ENCODE measurements at places on chromosomes 7 and 10.

GRCh38 chr7:88226886-88227516 lies 7.2 kb upstream of the SRI start:
- DNase-seq, result no peak

GRCh38 chr7:123570390-123571182 lies 13.0 kb upstream of the NDUFA5 start:
- no peak for DNase-seq

DNA sequence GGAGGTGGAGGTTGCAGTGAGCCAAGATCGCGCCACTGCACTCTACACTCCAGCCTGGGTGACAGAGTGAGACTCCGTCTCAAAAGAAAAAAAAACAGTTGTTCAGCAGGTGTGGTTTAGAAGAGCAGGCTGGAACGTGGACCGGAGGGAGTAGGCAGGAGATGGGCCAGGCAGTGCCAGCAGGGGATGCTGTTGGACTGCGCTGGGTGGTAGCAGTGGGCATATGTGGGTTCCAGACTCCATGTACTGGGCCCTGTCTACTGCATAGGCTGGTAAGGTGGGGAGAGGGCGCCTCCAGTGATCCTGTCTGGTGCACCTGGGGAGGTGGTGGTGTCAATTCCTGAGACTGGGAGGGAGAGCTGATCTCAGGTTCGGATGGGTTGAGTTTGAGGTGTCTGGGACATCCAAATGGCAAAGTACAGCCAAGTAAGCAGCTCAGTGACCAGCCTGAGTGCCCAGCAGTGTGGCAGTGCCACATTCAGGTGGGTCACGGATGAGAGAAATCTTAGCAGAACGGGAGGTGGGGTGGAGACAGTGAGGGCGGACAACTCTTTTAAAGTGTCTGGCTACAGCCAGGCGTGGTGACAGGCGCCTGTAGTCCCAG lies 25.9 kb downstream of the SFXN4 start:
- DNase-seq, result peak; percentile 70

DNA sequence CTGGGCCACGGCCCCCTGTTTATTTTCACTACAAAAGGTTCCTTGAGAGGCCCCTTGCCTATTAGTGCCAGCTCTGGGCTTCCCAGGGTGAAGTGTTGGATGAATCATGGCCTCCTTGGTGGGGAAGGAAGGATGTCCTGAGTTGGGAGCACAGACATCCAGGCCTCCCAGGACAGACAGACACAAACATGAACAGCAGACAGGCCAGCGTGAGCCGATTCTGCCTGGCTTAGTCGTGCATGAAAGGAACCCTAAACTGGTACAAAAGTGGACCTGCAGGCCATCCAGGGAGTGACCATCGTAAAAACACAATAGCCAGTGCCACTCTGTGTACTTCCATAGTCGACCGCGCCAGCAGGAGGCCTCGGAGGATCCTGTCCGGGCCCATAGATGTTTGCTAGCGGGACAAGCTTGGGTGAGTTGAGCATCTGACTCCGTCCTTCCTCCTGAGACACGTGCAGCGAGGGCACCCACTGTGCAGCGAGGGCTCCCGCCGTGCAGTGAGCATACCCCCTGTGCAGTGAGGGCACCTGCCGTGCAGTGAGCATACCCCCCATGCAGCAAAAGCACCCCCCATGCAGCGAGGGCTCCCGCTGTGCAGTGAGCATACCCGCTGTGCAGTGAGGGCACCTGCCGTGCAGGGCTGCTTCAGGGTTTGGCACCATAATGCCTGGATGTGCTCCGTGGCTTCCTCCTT lies 51.3 kb upstream of the PRKAR1B start:
- no peak for DNase-seq
